Stimulated activated effector memory CD8-positive, alpha-beta T cell treated with anti-CD3 and anti-CD28 coated beads, Interleukin-12 subunit alpha, Interleukin-12 subunit beta, amount 100 ng/mL, for 72 hours (primary cell): ENCODE measurements at places on chromosomes 7 and 10.

DNA sequence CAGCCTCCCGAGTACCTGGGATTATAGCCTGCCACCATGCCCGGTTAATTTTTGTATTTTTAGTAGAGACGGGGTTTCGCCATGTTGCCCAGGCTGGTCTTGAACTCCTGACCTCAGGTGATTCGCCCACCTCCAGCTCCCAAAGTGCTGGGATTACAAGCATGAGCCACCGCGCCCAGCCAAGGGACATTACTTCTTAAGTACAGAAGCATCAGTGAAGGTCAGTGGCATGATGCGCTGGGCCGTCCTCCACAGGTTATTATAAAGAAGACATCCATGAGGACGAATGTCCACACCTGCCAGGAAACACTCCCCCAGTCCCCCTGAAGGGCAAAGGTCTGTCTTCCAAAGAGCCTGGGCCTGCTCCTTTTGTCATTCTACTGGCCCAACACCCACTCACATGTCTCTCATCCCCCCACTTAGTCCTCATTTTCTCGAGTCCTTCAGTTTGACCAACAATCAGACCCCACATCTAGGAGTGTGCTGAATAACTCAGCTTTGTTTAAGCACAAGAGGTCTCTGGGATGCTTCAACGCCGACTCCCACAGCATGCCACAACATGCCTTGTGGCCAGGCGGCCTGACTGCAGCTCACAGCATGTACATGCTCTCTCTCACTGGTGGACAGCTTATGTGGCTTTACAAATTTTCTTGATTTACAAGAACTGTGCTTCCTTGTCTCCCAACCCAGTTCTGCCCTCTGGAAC is 73.0 kb downstream of the CTBP2 start:
- DNase-seq, result no peak

DNA sequence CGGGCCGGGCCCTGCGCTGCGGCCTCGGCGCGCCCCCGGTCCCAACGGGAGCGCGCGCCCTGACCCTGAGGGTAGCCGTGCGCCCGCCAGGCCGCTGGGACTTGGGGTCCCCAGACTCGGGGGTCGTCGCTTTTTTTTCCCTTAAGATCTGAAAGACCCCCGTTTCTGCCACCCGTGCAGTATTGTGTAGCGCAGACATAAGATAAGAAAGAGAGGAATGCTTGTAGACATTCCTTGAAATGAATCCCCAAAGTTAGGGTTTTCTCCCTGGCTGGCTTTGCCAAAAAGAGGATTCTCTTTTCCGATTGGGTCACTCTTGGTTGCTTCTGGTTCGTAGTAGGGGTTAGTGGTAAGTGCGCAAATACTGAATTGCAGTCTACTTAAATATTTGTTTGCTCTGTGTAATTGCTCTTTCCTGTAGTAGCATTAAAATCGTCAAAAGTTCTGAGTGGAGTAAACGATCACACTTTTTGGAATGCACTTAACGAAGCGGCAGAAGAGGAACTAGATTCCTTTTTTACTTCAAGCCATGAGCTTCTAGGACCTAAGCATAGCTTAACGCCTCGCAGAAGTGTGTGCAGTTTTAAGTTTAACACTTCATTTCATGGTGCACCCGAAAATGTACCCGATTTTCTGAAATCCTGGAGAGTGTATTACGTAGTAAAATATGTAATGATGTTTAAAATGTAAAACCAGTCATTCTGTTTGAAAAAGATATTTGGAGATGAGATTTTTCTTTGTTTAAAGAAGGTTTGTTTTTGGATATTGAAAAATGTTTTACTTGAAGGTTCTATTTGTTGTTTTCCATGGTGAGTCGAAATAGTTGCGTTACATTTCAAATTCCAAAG is 1.3 kb downstream of the CUL1 start:
- DNase-seq, result no peak

- no peak for DNase-seq
Measured at GRCh38 chr10:10020945-10021344, 996.7 kb upstream of the CELF2 start.

DNA sequence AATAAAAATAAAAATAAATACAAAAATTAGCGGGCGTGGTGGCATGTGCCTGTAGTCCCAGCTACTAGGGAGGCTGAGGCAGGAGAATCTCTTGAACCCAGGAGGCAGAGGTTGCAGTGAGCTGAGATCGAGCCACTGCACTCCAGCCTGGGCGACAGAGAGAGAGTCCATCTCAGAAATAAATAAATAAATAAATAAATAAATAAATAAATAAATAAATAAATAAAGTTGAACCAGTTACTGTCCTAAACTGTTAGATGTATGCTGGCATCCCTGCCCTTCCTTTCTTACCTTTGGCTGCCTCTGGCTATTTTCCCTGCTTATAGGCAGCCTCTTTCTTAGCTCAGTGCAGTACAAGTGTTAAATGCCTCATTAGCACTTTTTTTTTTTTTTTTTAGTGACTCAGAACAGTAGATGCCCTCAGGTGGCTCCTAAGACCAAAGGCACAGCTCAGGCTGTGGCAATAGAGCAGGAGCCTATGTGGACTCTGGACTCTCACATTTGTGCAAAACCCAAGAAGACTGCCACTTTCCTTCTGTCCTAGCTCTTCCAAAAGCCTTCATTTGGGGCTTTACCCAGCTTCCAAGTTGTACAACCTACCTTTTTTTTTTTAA is 30.6 kb upstream of the CABCOCO1 start:
- DNase-seq, result no peak

- no peak for DNase-seq
Measured at GRCh38 chr7:90625051-90625450, 28.9 kb downstream of the CDK14 start.

DNA sequence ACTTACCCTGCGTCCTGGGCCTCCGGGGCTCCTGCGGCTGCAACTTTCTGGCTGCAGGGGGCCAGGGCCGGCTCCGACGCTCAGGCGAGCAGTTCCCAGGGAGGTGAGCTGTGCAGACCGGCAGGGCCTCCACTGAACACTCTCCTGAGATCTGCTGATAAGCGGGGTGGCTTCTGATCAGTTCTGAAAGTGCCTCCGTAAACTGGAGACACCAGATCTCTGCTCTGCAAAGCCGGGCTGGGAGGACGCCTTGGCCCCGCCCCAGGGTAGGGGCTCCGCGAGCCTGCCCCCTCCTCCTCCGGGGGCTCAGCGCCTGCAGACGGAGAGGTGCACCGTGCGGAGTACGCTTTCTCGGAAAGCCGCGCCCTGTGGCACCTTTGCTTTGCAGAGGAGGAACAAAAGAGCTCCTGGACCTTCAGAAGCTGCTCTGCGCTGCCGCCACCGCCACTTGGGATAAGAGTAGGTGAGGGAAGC is 141.3 kb upstream of the VKORC1L1 start:
- DNase-seq, result no peak

DNA sequence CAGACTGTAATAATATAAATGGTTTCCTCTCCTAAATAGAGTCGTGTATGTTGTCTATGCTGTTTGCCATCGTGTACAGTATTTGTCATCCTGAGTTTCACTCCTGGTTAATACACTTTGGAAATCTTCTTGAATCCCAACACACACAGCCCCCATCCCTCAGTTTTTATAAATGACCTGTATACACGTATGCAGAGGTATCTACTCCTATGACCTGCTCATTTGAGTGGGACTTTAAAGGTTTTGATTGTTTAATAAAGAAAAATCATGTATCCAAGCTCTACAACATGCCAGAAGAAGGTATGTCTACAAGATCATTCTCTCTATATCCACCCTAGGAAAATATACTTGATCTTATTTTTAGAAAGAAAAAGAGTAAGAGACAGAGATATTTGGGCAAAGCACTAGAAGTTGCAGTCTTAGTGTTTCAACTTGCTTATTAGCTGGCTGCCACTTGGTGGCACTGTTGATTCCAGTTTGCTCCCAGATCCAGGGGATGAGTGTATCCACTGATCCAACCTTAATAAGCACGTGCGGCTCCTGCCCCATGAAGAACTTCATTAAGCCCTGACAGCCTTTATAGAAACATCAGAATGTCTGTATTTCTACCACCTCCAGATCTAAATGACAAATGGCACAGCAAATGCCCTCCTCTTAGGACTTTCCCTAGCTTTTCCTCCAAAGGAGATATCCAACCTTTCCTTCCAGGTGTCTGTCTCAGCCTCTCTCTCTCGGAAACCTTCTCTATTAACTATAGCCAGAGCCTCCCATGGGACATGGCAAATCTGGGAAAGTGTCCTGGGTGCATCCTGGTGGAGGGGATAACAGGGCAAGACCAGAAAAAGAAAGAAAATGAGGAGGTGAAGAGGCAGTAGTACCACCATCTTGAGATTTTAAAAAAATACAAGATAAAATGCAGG is 181.6 kb upstream of the NEBL start:
- peak; percentile 51 for DNase-seq

DNA sequence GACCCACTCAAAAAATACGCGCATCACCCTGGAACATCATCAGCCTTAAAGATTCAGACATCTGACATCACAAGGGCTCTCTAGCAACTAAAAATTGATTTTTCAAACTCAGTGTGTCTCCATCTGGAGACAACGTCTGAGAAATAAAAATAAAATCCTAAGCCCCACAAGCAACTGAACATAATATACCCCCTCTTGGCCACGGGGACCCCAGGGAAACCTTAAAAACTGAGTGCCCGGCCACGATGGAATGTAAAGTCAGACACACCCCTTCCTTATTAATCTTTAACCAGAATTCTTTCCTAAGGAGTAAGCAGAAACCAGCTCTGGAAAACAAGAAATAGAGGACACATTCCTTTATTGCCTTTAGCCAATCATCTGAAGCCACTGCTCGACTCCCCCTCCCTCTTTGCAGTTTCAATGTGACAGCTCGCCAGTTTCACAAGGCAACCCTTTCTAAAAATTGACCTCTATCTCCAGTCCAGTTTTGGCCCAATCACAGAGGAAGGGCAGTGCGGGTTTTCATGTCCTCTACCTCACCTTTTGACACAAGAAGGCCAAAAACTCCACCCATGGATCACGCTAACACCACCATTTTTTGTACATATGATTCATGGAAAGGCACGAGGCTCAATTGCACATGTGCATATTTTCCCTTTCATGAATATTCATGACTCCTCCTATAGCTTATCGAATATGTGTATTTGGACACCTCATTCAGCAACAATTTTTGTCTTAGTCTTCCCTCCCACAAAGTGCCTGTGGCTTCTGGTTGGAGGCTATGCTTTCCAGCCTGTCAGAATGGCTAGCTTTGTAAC is 24.2 kb downstream of the IFIT3 start:
- no peak for DNase-seq

GRCh38 chr10:4514445-4515108 is 311.4 kb upstream of the AKR1E2 start:
- DNase-seq, result no peak

GRCh38 chr7:157485361-157485831 is 148.6 kb downstream of the DNAJB6 start:
- DNase-seq, result no peak

- DNase-seq, result no peak
Measured at GRCh38 chr7:7306231-7306630, 123.9 kb downstream of the C1GALT1 start.

GRCh38 chr7:22216832-22217475 is 140.0 kb downstream of the RAPGEF5 start:
- DNase-seq, result no peak

DNA sequence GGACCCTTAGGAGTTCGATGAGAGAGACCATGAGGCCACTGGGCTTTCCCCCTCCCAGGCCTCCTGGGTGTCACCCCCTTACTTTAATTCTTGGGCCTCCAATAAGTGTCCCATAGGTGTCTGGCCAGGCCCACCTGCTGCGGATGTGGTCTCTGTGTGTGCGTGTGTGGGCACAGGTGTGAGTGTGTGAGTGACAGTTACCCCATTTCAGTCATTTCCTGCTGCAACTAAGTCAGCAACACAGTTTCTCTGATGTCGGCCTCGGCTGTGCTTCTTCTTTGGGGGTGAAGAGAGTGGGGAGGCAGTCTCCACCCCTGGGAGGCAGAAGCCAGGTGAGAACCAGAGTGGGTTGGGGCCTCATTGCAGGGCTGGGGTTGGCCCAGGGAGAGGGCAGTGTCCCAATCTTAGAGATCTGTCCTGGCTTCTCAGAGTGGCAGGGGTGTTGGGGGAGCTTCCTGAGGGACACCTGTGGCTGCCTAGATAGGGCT is 1.5 kb downstream of the PVRIG start:
- no peak for DNase-seq

DNA sequence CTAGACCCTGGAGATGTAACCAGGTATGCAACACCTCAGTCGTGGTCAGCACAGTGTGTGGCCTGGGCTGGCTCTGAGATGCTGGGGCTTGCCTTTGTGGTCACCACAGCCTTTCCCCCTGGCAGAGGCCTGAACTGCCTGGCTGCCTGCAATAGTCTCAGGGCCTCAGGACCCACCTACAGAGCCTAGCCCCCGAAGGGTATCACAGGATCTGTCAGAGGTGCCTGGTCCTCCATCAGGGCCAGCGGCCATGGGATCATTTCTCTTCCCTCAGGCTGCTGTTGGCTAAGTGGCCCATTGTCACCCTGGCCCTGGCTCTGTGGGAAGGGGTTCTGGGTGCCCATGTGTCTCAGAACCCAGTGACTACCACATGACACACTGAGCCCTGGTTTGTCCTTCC is 141.6 kb downstream of the CYP26A1 start:
- DNase-seq, result no peak

GRCh38 chr7:6590645-6591110 is 857 bp downstream of the INTS15 start:
- DNase-seq, result no peak

- no peak for DNase-seq
Measured at GRCh38 chr10:88090568-88091214, 227.3 kb downstream of the PTEN start.

GRCh38 chr7:80369321-80369720 is 142.5 kb downstream of the GNAT3 start:
- no peak for DNase-seq

GRCh38 chr10:132519382-132520176 is 18.0 kb upstream of the INPP5A start:
- no peak for DNase-seq

DNA sequence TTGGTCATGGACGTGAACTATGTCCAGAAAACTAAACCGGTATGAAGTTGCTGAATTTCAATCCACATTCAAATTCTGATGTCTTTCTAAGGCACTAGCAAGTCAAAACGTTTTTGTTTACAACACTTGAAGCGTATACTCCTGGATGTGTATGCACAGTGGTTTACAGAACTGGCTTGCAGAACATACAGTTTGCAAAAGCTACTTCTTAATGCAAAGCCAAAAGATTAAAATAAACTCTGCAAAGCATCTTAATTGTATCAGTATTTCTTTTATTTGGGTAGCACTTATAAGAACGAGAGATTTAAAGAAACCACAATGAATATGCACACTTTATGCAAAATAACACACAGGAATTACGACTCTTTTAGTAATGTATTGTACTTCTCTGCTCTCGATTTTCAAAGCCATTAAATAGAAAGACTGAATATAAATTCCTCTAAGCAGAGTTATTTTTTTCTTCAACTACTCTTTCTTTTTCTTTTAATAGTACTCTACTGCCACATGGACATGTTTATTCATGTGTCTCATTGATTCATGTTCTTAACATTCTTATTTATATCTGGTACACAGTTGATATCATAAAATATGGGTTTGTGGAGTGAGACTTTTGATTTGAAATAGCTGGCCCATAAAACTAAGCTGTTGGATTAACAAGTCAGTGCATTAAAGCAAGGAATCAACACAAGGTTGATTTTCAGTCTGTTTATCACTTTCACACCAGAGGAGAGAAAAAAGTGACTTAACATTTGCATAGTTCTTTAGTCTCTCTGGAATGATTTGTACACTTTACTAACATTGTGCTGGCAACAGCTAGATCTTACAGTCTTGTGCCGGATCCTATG is 189.4 kb upstream of the STEAP4 start:
- DNase-seq, result no peak

- no peak for DNase-seq
Measured at GRCh38 chr7:142112086-142112485, 568 bp downstream of the MGAM2 start.
